CD4-positive, alpha-beta T cell treated with Interleukin-2 at 100 ng/mL for 4 hours (primary cell): ENCODE measurements at places on chromosomes 4 and X.
A peak's percentile ranks its signal among the peaks of the same experiment; 100 is the strongest.

- DNase-seq = peak; percentile 57
Observed at GRCh38 chr4:139083607-139083955, 68.0 kb downstream of the NOCT start.

- DNase-seq = no peak
Observed at GRCh38 chr4:94307231-94307871, 35.3 kb downstream of the HPGDS start.

DNA sequence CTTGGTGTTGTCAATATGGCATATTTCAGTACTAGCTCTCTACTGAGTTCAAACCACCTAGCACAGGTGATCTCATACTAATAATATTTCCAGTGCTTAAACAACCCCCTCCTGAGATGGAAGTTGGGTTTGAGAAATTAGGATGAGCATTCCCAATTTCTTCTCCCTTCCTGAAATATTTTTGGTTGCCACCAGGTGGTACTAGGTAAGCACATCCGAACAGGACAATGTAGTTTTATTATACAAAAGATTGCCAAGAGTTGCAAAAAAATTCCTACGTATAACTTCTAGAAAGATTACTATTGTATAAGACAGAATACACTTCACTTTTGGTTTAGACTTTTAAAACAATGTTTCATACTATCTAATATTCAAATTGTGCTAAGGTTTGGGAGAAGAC is 484.5 kb downstream of the PACRGL start:
- DNase-seq = no peak

DNA sequence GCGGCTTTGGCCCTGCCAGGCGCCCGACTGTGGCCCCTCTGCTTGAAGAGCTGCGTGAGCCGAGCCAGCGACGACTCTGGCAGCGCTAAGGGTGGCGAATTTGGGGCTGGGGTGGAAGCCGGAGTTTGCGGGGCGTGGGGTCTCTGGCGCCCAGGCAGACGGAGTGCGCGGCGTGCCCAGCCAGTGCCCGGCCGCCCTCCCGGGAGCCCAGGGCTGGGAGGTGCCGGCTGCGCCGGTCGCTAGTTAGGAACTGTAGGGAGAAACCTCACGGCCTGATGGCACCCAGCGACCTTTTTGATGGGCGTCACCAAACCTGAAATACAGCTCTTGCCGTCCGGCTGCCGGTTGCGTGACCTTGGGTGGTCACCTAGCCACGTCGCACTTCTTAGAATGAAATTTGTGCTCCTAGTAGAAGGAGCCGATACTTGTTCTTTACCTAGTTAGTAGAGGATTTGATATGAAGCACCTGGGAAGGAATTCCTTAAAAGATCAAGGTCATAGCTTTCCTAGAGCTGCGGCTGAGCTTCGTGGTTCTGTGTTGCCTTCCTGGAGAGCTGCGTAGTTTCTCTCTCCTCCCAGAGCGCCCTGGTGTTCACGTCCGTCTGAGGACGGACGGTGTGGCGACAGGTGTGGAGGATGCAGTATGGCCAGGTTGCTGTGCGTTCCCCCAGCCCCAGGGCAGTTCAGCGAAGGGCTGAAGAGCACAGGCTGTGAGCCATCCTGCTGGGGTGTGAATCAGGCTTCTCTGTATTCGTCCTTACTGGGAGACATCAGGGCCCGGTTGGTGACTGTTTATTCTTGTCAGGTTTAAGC is 680 bp downstream of the MAEA start:
- no peak for DNase-seq

DNA sequence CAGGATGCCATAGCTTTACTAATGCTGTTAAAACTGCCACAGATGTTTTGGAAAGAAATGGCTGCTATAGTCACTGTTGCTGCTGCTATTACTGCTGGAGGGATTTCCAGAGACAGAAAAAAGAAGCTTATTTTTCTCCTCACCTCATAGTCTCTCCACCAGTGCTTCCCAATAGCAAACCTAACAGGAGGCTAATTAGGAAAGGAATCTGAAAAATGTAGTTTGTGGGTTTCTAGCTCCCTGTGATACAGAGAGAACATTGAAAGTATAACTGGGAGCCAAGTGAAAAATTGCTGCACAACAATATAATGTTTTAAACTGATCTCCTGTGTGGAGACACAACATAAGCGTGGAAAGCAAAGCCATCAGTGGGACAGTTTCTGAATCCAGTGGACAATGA is 8.6 kb upstream of the TSPAN7 start:
- DNase-seq = no peak

DNA sequence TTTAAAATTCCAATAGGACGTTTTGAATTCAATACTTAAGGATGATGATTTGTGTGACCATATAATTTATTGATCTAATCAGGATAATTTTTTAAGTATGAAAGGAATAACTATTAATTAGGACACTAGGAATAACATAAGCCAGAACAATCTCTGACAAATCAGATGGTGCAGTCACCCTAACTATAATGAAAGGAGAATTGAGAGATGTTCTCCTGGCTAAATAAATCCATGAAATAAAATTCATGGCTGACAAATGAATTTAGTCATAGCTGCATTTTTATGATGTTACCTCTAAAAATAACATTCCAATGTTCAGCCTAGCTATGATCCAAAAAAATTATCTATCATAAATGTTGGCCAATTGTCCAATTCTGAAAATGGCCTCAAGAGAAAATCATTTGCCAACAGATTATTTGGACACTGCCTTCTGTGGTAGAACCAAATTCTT is 190.6 kb upstream of the NEIL3 start:
- no peak for DNase-seq

DNA sequence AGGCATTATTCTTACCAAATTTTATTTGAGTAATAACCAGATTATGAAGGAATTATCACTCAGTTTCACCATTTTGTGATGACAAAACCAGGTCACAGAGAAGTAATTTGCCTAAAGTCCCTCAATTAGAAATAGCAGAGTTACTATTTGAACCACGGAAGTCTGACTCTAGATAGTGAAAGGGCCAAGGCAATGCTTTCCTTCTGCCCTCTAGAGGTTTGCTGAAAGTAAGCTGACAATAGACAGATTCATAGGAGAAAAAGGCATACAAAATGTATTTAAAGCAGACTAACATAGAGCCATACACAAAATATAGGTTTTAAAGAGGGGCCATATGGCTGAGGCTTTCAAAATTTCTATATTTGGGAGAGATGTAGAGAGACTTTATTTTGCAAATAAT is 43.1 kb downstream of the CXXC4 start:
- no peak for DNase-seq

- no peak for DNase-seq
Observed at GRCh38 chr4:137648531-137648930, 116.2 kb upstream of the PCDH18 start.

GRCh38 chr4:53702334-53703266 is 111.3 kb upstream of the LNX1 start:
- no peak for DNase-seq
